ENCODE measurements at places on chromosomes 3 and 15. TPM values are rescaled to one million over a fixed set of nuclear protein-coding genes. Genes with fewer than 3 reads are reported as not detected.

DNA sequence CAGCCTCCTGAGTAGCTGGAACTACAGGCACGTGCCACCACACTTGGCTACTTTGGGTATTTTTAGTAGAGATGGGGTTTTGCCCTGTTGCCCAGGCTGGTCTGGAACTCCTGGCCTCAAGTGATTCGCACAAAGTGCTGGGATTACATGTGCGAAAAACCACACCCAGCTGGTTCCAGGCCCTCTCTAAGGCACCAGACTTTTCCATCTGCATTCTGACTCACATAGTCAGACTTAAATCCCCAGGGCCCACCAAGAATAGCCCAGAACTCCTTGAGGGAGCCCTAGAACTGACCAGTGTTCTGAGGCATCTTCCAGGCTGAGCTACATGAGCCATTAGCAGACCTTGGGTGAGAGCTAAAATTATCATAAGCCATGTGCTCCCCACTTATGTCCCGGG, 68.1 kb downstream of the NMD3 start:
- no peak for DNase-seq

DNA sequence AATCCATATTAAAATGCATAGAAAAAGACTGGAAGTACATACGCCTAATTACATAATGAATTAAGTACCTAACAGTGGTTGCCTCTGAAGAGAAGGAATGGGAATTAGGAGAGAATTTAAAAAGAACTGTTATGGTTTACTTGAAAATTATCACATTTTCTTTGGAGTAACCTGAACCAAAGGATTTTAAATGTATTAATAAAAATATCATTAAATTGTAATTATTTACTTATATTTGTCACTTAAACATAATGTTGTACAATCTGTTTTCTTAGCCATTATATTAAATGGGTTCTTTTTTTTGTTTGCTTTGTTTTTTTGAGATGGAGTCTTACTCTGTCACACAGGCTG, 114.2 kb upstream of the SLC7A14 start:
- DNase-seq = no peak

DNA sequence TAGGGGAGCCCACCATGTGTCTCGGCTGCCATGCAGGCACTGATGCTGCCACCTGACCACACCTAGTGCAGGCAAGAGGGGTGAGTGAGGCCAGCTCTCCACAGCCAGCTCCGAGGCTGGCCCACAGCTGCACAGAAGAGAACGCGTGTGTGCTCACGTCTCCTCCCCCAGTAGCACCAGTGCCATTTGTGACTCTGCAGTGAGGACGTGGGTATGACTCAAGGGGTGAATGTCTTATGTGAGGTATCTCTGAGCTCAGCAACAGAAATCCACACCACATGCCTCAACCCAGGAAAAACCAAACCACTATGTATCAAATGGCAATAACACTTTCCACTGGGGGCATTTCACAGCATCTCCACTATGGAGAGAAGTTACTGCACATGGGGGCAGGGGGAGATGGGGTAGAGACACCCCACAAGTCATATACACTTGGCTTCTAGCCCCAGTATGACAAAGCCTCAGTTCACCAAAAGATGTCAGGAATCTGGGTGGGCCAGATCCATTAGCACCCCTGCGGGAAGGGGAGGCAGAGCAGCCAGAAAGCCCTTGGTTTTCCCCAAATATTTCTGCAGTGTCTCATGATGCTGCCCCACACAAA, 87.6 kb downstream of the LRIG1 start:
- DNase-seq = no peak

DNA sequence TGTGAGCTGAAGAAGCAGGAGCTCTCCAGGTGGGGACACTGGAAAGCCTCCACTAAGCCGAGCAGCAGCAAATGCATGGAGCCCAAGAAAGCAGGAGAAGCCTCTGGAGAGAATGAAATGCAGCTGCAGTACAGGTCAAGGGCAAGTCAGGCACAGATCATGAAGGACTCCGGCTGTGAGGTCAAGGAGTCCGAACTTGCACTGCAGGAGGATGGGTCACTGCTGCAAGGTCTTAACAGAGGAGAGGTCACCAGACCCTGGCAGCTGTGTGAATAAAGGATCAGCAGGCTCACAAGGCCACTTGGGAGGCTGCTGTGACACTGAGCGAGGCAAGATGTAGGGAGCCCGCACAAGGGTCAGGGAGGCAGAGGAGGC, 24.7 kb upstream of the SLC41A3 start:
- no peak for DNase-seq

DNA sequence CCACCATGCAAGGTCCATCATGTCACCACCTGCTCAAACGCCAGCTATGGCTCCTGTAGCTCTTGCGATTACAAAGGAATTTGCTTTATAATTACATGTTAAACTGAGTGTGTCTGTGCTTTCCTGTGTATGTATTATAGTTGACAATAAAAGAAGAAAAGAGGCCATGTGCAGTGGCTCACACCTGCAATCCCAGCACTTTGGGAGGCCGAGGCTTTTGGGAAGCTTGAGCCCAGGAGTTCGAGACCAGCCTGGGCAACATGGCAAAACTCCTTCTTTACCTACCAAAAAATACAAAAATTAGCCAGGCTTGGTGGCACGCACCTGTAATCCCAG, 27.0 kb downstream of the ATRIP start:
- DNase-seq = no peak

Gene PARP15
- 0.37 TPM for total RNA-seq

Gene HACD2
- 13.7 TPM for total RNA-seq

Gene IQCF5
- total RNA-seq = not detected

Gene SLC28A2
- total RNA-seq = not detected

Data from SK-MEL-5 (cell line).